HuH-7 (cell line): ENCODE measurements at places on chromosomes 6 and 20.
A peak's percentile ranks its signal among the peaks of the same experiment; 100 is the strongest.

DNA sequence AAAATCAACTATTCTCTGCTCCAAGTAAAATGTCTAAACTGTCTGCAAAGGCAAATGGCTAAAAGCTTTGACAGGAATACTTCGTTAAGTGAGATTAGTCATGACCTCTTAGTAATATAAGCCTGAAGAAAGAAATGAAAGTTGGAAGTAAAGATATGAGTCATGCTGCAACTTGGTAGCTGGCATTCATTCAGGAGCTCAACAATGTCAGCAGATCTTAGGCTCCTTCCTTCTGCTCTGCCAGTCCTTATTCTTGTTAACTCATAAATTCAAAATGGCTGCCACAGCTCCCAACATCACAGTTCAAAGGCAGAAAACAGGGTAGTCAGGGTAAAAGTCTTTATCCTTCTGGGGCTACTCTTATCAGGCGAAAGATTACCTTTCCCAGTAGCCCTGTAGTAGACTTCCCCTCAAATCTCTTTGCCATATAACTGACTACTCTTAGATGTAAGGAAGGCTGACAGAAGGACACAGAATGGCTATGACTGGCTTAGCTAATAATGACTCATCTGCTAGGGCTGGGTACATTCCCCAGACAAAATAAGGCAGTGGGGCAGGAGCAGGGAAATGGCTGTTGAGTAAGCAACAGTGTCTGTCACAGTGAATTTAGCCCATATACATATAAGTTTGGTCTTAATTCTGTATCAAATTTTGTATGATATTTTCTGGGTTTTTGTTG, 24.4 kb upstream of the C6orf62 start:
- no peak for DNase-seq

DNA sequence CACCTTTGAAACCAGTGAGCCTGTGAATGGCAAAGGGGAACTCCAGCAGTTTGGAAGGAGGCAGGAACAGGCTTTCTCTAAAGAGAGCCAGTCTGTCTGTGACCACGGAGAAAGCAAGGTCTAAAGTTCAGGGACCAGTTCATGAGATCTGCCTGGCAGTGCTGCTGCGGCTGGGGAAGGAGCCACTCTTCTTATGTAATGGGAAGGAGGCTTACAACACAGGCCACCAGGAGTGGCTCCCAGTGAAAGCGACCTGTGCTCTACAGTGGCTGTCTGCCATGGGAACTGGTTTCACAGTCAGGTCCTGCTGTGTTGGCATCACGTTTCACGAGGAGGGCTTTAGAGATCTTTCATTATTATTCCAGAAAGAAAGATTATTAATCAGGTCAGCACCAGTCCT, 291.9 kb upstream of the PRDM1 start:
- peak; percentile 70 for DNase-seq

DNA sequence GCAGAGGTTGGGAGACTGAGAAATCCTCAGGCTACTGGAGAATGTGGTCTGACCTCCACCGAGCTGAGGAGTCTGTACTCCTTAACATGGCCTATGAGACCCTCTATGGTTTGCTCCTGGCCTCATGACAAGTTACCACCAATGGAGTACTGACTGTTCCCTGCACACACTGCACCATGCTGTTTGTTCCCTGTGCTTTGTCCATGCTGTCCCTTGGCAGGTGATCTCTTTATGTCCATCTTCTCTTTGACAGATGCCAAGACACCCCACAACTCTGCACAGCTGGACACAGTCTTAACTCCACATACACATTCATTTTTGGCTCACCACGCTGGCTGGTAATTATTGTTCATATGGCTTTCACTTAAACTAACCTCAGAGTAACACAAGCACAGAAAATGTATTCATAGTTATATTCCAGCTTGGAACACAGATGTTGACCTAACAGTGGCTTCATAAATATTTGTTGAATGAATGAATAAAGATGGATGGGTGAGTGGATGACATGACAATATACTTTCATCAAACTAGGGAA, 258.0 kb downstream of the ATXN1 start:
- DNase-seq, result no peak

DNA sequence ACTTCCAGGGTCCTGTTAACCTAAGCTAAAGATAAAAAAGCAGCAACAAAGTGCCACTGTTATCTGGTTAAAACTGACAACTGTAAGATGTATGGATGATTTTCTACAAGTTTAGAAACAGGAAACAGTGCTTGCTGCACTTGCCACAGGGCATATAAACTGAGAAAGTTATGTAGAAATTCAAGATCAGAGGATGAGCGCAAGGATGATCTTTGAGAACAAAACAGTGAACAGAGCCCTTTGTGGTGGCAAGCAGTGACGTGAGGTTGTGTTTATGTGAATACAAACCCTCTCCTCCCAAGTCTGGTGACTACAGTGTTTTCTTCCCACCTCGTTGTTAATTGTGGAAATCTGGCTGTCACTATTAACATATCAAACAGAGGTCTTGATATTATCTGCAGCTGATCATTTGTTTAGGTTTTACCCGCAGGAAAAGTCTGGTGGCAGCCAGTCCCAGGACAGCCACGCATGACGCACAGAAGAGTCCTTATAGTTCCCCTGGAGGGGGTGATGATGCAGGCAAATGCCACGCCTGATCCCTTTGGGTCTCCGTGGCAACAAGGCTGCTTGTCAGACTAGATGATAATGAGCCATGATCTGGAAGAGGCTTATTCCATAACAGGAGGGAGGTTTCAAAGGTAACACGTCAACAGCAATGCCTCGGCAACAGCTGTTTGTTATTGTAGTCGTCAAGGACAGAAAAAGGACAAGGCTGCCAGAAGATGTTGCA, 43.1 kb upstream of the TNFAIP3 start:
- DNase-seq, result no peak

DNA sequence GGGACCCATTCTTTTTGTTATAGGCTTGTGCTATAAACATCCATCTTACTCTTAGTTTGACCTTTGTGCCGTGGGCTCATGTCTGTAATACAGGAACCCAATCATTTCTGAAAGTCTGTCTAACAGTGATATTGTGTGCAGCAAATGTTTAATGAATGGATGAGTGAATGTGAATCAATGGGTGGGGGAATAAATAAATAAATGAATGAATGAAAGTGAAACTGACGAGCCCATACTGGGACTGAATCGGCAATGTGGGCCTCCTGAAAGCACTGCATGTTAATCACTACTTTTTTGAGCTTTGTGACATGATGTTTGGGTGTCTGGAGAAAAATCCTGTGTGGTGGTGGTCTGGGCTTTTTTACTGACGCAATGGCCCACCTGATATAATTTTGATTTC, 175.0 kb downstream of the GMPR start:
- DNase-seq, result no peak

DNA sequence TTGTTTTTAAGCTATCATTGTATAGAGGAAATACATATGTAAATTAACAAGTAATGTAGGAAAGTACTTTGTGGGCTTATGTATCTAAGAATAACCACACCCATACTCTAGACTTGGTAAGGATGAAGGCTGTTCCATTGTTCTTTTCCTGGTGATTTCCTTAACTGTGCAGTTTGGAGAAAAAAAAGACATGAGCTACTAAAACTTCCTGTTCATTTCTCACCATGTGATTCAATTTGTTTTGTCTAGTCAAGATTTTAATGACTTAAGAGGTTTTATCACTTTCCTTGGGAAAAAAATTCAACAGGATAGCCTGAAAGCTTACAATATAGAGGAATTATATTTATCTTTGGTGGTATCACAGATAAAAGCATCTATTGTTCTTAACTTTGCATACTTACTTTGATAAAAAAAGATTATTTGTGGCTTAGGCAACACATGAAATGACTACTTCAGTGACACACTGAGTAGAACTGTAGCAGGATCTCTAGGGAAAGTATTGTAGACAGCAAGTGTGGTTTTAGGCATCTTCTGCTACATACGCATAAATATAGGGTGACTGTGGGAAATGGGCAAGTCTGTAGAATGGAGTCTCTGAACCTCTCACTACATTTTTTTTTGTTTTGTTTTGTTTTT, 80.3 kb downstream of the GJA1 start:
- DNase-seq, result no peak

GRCh38 chr6:106830930-106831329, 143.6 kb downstream of the CD24 start:
- no peak for DNase-seq

- no peak for DNase-seq
Observed at GRCh38 chr20:38272398-38272797, 11.9 kb upstream of the KIAA1755 start.

GRCh38 chr20:58988565-58988882, 7.5 kb downstream of the NELFCD start:
- no peak for DNase-seq

DNA sequence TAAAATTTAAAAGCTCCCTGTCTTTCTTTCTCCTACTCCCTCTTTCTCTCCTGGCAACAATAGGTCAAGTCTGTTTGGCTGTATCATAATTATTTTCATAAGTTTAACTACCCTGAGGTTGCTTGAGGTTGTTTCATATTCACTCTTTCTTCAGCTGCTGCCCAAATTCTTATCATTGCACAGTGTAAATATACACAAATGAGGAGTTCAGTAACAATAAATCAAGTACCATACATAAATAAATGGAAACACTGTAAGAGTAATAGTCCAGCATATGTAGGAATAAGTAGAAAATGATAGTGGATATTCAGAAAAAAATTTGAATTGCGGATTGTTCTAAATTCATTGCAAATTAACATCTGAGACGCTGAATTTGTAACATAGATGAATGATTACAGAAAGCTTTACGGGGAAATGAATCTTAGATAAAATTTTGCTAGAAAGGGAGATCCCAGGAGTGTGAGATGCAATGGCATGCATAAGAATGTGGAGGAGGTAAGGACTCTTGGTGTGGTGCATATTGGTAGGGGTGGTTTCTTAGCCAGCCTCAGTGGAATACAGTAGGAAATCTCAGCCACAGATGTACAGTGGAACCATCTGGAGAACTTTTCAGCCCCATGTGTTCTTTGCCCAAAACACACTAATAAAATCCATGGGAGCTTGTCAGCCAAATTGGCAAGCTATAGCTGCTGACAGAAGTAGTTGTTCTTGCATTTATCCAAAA, 480.7 kb downstream of the HTR1B start:
- no peak for DNase-seq

DNA sequence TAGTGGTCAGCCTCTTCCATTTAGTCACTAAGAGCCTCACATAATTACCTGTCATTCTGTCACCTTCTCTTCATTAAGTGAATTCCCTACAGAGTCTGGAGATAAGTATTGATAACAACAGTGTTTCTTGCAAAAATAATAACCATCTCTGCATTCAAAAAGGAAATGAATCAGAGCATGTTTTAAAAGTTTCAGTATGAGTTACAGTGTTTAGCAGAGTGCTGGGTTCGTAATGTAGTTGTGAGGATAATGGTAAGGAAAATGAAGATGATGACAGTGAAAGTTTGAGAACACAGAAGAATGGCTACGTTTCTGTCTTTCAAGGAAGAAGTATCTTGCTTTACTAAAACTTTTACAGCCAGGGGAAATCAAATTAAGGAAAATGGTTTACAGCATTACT, 31.3 kb downstream of the GPRC6A start:
- no peak for DNase-seq

GRCh38 chr20:5810800-5811422, 60.7 kb downstream of the SHLD1 start:
- no peak for DNase-seq

GRCh38 chr6:81565071-81565470, 187.4 kb downstream of the TENT5A start:
- no peak for DNase-seq

DNA sequence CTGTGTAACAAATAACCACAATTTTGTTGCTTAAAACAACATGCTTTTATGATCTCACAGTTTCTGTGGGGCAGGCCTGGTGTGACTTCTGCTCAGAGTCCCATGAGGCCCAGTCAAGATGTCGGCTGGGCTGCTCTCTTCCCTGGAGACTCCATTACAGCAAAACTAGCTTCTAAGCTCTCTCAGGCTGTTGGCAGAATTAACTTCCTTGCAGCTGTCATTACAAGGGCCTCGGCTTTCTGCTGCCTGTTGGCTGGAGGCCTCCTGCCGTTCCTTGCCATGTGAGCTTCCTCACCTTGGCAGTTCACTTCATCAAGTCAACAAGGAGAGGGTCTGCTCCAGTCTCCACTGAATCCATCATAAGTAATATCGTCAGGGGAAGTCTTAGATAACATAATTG, 659.2 kb downstream of the PRKN start:
- no peak for DNase-seq

DNA sequence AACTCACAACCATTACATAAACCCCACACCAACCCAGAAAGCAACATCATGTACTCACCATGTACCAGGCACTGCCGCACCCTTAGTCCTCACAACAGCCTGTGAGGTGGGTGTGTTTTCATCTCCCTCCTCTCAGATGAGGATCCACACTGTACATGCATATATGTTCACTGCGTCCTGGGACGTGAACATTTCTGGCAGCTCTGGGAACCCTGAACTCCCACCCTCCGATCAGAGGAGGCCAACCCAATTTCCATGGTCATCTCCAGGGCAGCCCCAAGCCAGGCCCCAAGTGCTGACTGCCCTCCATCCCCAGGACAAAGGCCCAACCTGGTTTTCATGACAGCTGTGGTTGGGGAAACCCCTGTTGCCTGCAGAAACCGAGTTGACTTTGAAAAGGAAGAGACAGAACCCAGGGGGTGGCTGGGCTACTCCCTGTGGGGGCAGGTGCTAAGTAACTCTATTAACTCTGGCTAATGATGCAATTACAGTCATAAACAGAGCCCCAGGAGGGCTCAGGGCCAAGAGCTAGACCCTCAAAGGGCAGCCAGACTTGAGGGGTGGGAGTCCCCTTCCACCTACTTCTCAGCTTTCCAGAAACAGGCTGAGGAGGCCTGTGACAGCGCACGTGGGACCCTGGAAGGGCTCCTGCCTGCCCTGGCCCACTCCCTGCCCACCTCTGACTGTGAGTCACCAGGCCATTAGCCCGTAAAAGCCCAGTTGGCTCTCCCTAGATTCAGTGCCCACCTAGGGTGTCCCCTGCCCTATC, 2.6 kb downstream of the TFEB start:
- no peak for DNase-seq

DNA sequence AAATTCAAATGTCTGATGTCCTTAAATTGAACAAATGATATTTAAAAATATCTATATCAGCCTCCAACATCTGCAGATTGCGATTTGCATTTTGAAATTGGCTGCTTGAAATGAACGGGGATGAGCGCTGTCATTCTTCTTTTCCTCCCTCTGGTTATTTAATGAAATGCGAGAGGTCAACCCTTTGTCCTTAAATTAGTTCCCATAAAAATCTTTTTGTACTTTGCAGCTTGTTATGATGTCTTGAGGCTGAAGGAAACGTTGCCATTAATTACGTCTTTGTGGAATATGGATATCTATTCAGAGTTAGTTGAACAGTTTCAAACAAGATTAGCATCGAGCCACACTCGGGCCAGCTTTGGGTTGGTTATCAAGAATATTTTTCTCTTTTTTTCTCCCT, 140.0 kb downstream of the LINC00237 start:
- no peak for DNase-seq

DNA sequence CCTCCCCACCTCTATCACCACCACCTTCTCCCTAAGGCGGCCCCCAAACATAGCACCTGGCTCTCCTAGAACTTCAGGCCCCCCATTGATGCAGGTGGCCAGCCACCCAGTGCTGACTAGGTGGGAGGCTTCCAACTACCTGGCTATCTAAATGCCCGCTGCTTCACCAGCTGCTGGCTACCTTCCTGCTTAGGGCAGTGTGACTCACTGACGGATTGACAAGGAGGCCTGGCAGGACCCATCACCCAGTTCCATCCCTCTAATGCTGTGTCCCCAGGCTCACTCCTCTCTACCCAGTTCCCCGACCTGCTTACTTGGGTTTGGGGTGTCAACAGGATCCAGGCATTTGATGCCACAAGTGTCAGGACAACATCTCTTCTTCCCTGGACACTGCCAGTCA, 1.1 kb downstream of the SLPI start:
- DNase-seq, result no peak

- no peak for DNase-seq
Observed at GRCh38 chr6:45757443-45758130, 258.1 kb downstream of the CLIC5 start.

GRCh38 chr6:16386057-16386456, 147.7 kb downstream of the GMPR start:
- no peak for DNase-seq
